Astrocyte of the spinal cord (primary cell): ENCODE measurements at places on chromosomes 1 and 21.

GRCh38 chr1:103783944-103784377 lies 34.3 kb downstream of the AMY1C start:
- DNase-seq: no peak

GRCh38 chr1:204621396-204621795 lies 64.1 kb downstream of the LRRN2 start:
- DNase-seq: no peak

DNA sequence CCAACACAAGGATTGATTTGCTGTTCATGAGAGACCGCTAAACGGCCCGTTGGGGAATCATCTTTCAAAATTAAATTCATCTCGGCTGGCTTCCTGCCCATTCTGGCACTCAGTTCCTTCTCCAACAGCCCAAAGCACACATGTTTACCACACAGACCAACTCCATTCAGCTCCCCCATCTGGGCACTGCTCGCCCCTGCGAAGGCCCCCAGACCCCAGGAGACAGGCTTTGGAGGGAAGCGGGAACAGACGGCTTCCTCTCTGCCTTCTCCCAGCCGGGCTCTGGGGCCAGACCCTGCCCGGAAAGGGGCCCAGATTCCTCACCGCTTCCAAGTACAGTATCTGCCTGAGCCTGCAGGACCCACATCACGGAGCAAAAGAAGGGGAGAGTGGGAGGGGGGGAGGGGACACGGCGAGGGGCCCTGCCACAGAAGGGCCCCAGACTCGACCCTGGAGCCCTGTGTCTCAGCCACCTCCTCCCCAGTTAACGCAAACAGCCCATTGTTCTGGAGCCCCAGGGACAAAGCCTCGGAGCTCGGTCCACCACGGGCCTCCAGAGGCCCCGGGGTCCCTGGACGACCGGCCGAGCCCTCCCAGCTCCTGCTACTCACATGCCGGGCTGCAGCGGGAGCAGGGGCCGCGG lies 660 bp downstream of the MEGF6 start:
- no peak for DNase-seq

GRCh38 chr1:201022820-201023516 lies 546 bp downstream of the KIF21B start:
- DNase-seq: no peak

GRCh38 chr1:204678721-204679475 lies 6.6 kb downstream of the LRRN2 start:
- no peak for DNase-seq

DNA sequence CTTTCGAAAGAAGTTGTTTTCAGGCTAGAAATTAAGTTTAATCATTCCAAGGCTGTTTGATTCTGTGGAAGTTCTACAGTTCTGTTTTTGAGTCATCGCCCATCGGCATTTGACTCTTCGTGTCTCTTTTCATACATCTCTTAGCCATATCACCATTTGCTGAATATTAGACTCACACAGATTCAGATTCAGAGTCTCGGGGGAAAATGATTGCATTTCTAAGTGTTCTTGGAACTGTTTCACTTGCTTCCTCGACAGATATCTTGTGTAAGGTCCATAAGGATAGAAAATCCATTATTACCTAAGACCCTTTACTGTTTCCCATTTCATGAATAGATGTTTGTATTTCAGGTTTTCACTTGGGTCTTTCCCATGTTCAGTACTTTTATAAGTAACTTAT lies 237.0 kb upstream of the SGIP1 start:
- DNase-seq: no peak

DNA sequence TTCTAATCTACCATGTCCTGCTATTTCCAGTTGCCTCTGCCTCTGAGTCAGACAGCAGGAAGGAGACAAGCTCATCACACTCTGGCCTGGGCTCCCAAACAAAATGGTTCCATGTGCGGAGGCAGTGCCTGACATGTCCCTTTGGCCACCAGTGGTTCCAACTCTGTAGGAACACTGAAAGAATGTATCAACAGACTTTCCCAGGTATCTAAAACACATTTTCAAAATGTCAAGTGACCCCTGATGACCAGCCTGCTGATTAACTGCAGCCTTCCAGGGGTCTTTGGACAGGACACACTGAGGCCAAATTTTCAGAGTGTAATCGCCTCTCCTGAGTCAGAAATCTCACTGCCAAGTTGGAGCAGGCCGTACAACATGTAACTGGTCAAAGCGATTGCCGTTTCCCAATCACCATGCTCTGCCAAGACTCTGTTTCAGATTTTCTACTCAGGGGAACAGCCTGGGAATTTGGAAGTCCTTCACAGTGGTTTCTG lies 172.7 kb downstream of the TPR start:
- DNase-seq: no peak

DNA sequence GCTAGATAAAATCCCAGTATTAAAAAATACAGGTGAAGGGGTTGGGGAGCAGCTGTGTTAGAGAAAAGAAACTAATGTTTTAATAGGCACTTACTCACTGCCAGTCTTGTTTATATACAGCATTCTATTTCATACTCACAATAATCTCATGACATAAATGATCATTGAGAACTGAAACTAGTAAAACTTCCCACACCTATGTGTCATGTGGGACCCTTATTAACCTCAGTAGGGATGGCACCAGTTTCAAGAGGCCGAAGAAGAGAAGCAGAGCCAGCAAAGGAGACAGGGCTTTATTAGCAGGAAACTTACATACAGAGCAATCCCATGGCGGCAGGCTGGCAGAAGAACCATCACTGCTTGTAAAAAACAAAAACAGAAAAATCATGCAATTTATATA lies 48.8 kb upstream of the KCNH1 start:
- DNase-seq: no peak

DNA sequence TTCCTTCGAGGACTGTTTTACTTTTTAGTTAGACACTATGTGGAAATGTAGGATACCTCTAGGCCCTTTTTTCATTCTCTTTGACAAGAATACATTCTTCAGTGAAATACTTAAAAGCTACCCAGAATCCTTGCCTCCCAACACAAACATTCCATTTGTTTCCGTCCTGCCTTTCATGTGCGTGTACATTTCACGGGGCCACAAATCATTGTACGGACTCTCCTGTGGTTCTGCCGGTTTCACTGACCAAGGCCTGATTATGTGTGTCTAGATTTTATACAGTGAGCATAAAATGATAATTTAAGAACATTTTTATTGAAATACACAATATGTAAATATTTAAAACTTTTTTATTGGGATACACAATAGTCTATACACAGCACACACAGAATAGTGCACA lies 76.4 kb downstream of the RUNX3 start:
- no peak for DNase-seq

- no peak for DNase-seq
These were observed 33.7 kb downstream of the PABPC4 start for GRCh38 chr1:39542924-39543323.

DNA sequence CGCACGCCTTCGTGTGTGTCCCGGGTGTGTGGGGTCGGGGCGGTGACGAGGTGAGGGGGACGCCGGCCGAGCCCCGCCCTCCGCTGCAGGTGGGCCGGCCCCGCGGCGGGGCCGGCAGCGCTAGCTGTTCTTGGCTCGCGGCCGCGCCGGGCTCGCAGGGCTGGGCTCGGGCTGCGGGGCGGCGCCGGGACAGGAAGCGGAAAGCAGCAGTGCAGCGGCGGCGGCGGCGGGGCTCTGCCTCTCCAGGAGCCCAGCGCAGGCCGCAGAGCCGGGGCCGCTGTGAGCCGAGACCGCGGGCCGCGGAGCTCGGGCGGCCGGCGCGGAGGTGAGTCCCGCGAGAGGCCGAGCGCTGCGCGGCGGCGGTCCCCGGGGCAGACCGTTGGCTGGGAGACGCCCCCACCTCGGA lies at the start of gene VANGL1:
VANGL1 (plus strand) TSS at position 209 of the 406 bp plus-strand sequence. CDS start 9,444 bp downstream, outside the sequence.
- peak; percentile 63 for DNase-seq

DNA sequence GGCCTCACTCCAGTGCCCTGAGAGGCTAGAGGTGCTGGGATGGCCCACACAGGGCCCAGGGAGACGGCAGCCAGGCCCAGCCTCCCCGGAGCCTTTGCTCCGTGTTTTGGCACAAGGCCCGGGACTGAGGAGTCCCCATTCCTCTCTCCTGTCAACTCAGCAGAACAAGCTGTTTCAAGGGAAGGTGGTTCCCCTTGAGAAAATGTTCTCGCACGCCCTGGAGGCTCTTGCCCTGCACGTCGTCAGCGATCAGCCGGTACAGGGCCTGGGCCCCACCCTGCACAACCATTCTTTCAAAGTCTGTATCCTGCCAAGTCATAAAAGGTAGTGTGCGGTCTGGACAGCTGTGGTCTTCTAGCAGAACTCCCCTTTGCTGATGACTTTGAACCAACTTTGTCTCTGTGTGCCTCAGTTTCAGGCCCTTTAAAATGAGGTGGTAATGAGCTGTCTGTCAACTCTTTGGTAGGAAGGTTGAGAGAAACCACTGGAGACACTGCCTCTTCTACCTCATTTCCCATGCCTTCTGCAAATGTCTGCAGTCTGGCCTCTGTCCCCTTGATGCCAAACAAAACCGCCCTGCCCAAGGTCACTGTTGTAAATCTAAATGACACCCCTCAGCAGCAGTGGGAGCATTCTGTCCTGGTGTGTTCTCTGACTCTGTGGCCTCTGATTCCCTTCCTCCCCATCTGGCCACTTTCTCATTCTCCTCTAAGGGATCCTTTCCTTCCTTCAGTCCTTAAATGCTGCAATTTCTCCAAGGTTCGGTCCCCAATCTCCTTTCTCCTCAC lies 138.6 kb upstream of the JUN start:
- DNase-seq: peak; percentile 60

GRCh38 chr1:56824938-56825337 lies 5.7 kb upstream of the FYB2 start:
- no peak for DNase-seq

GRCh38 chr1:235077571-235078479 lies 50.8 kb downstream of the TOMM20 start:
- no peak for DNase-seq
